ENCODE measurements at places on chromosomes 5 and 9. TPM values are rescaled to one million over a fixed set of nuclear protein-coding genes. Genes with fewer than 3 reads are reported as not detected.

- no peak for DNase-seq
Measured at GRCh38 chr9:135813671-135814290, 93.6 kb downstream of the CAMSAP1 start.

DNA sequence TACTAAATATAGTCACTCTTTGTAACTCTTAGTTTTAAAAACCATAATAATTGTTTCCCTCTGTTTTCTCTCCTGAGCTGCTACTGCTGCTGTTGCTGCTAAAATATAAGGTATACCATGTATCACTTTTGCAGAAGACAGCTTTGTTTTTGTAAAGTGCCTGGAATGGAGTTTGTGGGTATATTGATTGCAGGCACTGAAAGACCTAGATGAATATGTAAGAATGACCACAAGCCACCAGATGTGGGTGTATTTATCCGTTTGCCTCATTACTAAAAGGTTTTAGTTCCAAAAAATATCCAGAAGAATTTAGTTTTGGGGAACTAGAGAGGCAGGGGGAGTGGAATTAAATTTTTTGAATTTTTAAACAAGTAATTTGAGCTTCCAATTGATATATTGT lies 151.1 kb upstream of the CDKN2B start:
- DNase-seq = no peak

DNA sequence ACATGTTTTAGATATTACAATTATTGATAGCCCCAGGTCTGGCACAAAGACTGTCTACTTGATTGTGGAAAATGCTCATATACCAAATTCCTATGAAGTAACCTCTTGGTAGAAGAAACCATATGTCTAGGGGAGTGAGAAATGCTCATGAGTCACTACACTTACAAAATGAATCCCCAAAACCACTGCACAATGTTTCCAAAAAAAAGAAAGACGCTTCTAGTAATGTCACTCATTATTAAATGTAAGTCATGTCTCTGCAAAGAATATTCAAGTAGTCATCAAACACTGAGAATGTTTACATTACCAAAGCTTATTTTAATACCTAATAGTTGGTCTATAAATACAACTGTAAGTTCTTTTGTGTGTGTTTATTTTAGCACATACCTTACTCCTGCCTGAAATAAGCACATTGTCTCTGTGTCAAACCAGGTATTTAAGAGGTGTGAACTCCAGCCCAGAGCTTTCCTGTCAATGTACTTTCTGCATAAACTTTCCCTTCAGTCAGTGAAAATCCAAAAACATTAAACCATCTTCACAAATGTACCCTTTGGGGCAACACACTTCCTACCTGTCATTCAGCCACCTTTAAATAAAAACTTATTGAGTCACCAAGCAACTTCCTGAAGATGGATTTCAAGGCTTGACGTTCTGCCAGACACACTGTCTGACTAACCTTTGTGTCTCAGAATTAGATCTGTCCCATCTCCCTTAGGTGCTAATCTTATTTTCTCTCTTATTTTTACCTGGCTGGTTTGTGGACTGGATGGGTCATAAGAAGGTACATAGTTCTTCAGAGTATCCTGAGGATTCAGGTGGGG lies 194.0 kb downstream of the NFIB start:
- DNase-seq = no peak

- no peak for DNase-seq
Measured at GRCh38 chr9:8725635-8726034, 926.1 kb upstream of the DMAC1 start.

DNA sequence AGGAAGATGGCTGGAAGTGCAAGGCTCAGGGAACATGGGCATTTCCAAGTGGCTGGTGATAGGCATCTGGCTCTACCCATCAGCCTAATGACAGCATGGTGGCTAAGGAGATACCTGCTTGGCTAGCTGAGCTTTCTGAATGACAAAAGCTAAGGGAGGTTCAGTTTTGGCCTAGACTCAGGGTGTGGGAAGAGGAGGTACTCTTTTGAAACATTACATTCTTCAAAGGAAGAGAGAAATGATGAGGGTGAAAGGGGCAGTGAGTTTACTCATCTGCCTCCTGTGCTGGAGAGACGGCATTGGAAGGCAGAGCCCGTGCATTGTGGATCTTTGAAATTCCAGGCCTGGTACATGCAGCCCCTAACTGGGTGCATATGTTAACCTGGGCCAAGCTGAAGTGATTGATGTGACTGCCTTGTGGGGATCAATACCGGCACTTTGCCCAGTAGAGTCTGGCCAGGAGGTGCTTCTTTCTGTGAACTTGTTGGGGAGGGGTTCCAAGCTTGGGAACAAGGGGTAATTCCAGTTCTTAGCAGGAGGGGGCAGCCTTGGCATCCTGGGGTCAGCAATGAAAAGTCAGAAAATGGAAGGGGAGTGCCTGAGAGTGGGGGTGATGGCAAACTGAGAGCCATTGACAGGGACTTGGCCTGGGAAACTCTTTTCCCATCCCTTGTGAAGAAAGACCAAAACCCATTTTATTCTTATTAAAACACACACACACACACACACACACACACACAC lies 108.6 kb downstream of the ACER2 start:
- no peak for DNase-seq

DNA sequence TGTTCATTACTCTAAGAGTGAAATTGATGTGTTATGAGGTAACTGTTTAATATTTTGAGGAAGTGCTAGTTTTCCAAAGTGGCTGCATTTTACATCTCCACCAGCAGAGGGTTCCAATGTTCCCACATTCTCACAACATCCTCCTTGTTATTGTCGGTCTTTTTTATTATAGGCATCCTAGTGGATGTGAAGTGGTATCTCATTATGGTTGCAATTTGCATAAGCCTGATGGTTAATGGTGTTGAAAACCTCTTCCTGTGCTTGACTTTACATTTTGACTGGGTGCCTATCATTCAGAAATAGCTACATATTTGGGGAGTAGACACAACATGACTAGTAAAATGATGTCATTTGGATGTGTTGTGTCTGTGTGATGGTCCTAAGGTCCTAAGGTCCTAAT lies 143.6 kb downstream of the MRPS30 start:
- DNase-seq = peak; percentile 35

- no peak for DNase-seq
Measured at GRCh38 chr9:91159664-91160121, 202.0 kb downstream of the AUH start.

- DNase-seq = no peak
Measured at GRCh38 chr9:78620764-78621163, 323.8 kb downstream of the PSAT1 start.

DNA sequence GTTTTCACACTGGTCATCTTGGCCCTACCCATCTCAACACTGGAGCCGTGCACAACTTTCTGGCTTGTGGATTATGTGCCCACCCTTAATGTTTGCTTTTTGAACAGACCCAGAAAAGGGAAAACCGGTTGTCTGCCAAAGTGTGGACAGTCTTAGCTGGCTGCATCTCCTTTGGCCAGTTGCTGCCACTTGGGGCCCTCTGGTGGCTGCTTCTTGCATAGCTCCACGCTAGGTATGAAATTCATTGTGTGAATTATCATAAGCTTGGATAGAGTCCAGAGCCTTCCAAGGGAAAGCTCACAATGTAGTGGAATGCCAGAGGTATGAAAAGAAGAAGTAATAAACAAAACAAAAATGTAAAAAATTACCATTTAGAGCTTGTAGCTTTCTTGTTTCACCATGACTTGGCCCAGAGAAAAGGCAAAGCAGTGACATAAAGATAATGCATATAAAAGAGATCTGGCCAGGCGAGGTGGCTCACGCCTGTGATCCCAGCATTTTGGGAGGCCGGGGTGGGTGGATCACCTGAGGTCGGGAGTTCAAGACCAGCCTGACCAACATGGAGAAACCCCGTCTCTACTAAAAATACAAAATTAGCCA lies 12.5 kb upstream of the SLC36A3 start:
- DNase-seq = peak; percentile 78

DNA sequence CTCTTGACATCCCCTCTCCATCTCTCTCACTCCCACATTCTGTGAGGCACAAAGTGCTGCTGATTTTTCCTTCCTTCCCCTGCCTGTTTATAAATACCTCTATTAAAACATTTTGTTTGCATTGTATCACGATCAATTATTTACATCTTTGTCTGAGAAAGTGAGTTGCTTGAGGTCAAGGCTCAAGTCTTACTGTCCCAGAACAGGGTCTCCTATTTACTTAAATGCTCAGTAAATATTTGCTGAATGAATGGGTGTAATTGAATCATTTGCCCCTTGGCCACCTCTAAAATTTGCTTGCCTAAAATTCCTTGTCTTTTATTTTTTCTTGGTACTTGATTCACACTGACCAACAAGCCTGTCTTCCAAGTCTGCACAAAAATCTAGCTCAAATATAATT lies 103.5 kb downstream of the ZNF462 start:
- peak; percentile 45 for DNase-seq

DNA sequence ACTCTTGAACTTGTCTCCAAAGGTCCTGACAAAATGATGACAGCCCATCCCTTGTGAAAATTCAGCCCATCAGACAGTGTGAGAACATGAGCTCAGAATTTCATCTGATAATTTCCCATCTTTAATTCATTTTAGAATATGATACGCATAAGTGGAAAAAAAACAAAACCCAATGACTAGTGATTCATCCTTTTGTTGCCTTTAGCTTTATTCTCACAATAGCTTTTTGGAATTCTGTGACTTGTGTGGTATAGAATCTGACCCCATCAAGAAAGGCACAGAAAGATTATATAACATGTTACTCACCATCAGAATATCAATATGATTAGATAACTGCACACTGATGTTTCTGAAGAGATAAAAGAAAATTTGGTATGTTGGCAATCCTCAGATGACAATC lies 16.1 kb upstream of the TMED7 start:
- no peak for DNase-seq

DNA sequence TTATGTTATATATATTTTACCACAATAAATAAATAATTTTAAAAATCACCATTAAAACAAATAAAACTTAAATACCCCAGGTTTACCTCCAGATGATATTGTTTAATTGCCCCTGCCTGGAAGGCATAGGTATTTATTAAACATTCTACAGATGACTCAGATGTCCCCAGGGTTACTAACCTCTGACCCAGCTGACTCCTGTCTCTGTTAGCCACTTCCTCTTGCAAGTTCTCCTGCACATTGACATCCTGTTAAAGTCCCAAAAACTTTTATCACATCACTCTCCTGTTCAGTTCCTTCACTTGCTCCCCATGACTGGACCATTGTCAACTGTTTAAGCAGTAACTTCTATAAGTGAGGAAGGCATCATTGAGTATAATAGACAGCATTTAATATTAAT lies 37.0 kb upstream of the RAB3C start:
- no peak for DNase-seq

- peak; percentile 55 for DNase-seq
Measured at GRCh38 chr5:179858241-179858585, 404 bp downstream of the MRNIP start.

- no peak for DNase-seq
Measured at GRCh38 chr5:15004506-15004905, 132.9 kb upstream of the ANKH start.

DNA sequence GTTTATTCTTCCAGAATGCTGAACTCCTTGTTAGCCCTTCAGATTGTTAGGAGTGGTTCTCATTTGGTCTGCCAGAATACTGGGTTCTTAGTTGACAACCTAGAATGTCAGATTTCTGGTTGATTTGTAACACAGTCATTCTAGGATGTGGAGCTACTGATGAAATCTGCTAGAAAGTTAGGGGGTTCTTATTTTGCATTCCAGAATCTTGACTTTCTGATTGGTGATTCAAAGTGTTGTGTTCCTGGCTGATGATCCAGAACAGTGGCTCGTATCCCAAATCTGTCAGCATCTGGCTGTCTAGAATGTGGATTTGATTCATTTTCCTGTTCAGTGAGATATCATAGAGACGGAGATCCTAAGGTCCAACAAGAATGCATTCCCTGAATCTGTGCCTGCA lies 21.9 kb downstream of the PTGS1 start:
- DNase-seq = no peak

DNA sequence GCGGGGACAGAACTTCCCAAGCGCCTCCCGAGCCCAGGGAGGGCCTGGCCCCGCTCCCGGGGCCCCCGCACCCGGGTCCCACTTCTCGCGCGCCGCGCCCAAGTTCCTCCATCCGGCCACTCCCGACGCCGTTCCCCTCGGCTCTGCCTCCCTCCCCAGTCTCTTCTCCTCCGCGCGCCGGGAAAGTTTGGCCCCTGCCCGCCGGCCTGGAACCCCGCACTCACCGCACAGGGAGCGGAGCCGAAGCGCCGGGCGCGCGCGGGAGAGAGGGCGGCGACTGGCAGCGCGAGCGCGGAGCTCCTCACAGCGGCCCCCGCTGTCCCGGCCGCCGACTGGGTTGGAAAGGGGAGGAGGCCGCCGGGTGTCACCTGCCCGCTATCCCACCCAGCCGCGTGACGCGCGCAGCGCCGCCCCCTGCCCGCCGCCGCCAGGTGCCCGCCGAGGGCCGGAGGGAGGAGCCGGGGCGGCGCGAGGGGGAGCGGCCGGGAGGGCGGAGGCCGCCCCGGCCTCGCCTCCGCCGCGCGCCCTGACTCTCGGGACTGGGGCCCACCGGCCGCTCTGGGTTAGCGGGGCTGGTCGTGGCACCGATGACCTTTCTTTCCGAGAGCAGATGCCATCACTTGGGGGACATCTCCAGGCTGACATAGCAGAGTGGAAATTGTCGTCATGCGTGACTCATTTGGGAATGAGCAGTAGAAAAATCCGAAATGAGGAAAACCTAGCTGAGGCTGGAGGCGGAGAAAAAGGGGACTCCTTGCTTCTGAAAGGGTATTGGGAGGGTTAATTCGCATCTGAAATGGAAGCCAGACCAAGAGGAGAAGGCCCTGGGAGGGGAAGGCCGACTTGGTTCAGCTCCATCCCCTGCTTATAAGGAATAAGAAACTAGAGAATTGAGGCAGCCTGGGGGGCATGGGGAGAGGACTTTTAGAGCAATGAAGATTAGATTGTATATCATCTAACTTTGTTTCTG lies at the start of gene ELOVL7:
TSS of gene ELOVL7 (minus strand) at position 334 of the 970 bp plus-strand sequence. CDS start 56,872 bp downstream, outside the sequence.
- DNase-seq = peak; percentile 94

DNA sequence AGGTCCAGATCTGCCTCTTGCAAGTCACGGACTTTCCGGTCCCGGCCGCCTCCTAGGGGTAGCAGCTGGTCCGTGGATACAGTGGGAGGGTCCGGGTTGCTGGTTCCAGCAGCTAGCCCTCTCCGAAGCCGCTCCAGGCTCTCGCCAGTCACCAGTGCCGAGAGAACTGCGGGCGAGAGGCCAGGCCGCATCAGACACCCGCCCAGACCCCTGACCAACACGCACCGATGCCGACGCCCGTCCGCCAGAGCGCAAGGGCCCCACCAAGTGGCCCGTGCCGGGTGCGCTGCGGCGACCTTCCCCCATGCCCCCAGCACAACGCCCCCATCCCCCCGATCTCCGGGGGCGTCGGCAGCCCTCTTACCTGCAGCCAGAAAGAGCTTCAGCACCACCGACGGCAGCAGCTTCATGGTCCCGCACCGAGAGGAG lies 470 bp downstream of the HBEGF start:
- DNase-seq = peak; percentile 38

SLCO6A1 gene
- total RNA-seq = not detected

CLPTM1L gene
- total RNA-seq = 266 TPM

PRDM9 gene
- not detected for total RNA-seq

NEK6 gene
- 57.9 TPM for total RNA-seq

CKS2 gene
- 138 TPM for total RNA-seq

FBXO4 gene
- 27.8 TPM for total RNA-seq

RASEF gene
- 12.8 TPM for total RNA-seq

SLC25A2 gene
- total RNA-seq = 0.33 TPM

All from PC-9 (cell line).